ENCODE measurements at places on chromosomes 16 and 17.
A peak's percentile ranks its signal among the peaks of the same experiment; 100 is the strongest.

GRCh38 chr17:44556832-44557606 lies at the start of gene FZD2:
FZD2 (plus strand) TSS chr17:44557484; CDS start chr17:44557689, 205 bp downstream.
- DNase-seq, result peak; percentile 34

- no peak for DNase-seq
Observed at GRCh38 chr17:76255801-76256429, 9.2 kb upstream of the UBALD2 start.

- DNase-seq, result no peak
Observed at GRCh38 chr16:5065813-5066212, at the start of gene C16orf89. C16orf89 (minus strand) TSS chr16:5065956; CDS start chr16:5065908, 48 bp downstream.

DNA sequence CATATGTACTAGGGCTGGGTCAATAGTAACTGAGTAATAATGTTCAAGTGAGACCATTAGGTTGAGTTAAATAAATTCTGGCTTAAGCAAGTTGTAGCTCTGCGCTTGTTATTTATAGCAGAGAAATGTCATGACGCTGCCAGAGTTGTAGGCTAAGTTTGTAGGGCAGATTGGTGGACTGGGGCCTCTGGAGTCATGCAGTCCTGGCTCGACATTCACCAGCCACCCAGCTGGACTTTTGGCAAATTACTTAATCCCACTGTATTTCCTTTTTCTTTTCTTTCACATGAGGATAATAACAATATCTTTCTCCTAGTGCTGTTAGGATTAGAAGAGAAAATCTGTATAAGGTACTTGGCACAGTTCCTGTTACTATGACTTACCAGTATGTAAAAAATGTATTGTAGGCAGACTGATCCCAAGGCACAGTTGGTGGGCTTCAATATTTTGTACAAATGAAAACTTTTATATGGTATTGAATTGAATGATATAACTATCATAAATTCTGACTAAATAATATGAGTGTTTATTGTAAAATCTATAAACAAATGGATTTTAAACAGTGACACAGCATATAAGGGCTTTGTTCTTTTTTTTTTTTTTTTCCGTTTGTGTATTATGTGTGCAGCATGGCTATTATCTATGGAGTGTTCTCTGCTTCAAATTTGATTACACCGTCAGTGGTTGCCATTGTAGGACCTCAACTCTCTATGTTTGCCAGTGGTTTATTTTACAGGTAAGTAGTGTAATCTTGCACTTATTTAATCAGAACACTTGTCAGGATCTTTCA lies 2.6 kb downstream of the MFSD11 start:
- no peak for DNase-seq

DNA sequence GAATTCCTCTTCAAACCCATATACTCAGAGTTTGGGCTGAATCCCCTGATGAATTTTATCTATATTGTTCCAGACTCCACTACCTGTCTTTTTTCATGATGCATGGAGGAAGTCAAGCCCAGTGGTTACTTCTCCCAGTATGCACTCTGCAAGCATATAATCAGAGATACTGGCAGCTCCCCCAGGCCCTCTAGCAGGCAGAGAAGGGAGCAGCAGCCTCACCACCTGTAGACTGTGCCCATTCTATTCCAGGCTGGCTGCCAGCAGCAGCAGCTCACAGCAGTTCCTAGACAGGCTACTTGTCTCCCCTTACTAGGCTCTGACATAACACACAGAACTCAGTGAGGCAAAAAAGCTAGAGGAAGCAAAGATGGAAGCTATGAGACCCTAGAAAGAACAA lies 3.4 kb downstream of the MKS1 start:
- no peak for DNase-seq

- DNase-seq, result no peak
Observed at GRCh38 chr17:78840530-78840779, 159 bp downstream of the USP36 start.

- DNase-seq, result no peak
Observed at GRCh38 chr17:18161207-18162145, 22.2 kb upstream of the ALKBH5 start.

- no peak for DNase-seq
Observed at GRCh38 chr17:50289991-50290702, 15.9 kb downstream of the TMEM92 start.

- DNase-seq, result no peak
Observed at GRCh38 chr16:72502594-72503005, 330.6 kb upstream of the PMFBP1 start.

DNA sequence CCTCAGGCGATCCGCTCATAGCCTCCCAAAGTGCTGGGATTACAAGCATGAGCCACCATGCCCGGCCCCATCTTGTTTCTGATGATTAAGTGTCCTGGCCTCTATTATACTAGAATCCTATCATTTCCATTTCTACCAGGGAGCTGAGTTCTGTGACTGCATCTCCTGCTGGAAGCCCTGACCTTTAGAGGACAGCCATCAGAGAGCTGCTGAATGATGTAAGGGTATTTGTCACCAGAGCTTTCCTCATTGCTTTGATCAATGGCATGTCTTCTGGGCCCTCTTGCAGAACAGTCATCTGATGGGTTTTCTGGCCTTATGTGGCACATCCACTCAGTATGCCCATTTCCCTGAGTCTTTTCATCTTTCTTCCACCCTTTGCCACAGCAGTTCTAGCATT lies 39.9 kb downstream of the PSMD12 start:
- DNase-seq, result no peak

DNA sequence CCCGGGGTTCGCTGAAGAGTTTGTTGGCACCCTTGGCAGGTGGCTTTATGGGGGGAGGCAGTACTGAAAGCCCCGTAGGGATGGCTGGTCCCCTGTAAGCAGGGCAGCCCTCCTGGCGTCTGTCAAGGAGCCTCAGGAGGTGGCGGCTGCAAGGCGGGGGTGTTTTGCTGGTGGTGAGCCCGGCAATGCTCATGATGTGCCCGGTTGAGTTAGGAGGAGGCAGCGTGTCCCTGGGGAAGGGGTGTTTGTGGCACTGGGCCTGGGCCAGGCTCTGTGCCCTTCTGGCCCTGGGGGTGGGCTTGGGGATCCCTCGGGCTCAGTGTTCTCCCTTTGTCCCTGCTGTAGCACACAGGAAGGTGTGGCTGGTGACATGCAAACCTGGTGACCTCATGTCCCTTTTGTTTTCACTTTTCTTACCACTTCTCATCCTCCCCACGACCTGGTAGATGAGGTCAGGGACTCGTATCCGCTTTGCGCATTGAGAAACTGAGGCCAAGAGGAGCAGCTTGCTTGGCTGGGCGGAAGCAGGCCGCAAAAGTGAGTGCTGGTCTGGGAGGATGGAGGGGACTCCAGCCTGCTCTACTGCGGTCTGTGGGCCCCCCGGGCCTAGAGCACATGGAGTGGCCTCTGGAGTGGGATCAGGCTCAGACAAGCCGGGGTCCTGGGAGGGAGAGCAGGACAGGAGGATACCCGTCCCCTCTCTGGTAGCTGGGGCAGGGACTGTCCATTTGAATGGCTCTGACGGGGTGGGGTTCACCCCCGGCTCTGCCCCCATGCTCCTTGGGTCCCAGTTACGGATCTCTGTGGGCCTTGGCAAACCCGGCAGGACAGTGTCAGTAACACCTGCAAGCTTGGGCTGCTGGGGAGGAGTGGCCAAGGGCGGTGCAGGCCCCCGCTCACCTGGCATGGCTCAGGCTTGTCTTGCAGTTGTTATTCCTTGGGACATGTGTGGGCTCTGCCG lies 2.2 kb downstream of the SNN start:
- DNase-seq, result no peak

DNA sequence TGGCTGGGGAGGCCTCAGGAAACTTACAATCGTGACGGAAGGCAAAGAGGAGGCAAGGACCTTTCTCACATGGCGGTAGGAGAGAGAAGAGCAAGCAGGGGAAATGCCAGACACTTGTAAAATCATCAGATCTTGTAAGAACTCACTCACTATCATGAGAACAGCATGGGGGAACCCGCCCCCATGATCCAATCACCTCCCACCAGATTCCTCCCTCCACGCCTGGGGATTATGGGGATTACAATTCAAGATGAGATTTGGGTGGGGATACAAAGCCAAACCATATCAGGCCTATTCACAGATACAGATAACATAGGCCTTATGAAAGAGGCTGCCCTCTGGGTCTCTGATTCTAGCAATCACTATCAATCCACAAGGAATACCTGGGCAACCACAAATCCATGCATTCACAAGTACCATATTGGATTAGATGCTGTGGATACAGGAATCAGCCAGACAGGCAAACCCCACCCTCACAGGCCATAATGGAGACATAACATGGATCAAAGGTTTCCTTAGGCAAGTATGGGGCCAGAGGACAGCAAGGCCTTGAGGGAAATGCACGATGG lies 284.9 kb downstream of the SOX9 start:
- no peak for DNase-seq

- no peak for DNase-seq
Observed at GRCh38 chr16:80151722-80152111, 389.1 kb upstream of the DYNLRB2 start.

GRCh38 chr17:12421646-12422306 lies 243.9 kb upstream of the MYOCD start:
- no peak for DNase-seq

DNA sequence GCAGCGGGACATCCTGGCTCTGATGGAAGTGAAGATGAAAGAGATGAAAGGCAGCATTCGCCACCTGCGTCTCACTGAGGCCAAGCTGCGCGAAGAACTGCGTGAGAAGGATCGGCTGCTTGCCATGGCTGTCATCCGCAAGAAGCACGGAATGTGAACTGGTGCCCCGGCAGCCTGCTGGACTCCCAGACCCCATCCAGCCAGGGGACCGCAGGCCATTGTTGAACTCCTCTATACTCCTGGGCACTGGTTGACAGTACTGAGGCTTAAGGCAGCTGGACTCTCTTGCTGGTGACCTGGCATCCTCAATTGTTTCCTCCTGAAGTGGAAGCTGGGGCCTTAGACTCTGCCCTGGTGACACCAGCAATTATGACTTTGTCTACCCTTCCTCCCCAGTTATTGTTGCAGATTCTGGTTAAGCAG lies 1.2 kb downstream of the THAP11 start:
- DNase-seq, result no peak

- DNase-seq, result no peak
Observed at GRCh38 chr17:78541488-78542206, 35.5 kb downstream of the DNAH17 start.

DNA sequence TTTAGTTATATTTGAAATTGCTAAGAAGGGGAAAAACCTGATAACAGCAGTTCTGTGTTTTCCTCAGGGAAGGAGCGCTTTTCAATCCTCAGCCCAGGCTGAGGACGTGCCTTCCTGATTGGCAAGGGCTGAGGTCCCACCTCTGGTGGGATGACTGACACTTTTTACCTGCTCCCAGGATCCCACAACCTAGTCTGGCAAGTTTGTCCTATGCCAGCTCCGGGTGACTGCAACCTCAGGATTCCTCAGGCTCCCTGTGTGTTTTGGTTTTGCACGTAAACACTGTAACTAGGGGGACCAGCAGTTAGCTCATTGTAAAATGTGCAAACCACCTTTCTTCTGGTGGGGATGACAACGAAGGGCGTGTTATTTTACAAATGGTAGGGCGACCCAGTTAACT lies 7.5 kb downstream of the MARCHF10 start:
- no peak for DNase-seq

- no peak for DNase-seq
Observed at GRCh38 chr17:78255029-78255656, 23.7 kb downstream of the TMEM235 start.

GRCh38 chr17:75845058-75845711 lies 981 bp upstream of the UNC13D start:
- peak; percentile 64 for DNase-seq

DNA sequence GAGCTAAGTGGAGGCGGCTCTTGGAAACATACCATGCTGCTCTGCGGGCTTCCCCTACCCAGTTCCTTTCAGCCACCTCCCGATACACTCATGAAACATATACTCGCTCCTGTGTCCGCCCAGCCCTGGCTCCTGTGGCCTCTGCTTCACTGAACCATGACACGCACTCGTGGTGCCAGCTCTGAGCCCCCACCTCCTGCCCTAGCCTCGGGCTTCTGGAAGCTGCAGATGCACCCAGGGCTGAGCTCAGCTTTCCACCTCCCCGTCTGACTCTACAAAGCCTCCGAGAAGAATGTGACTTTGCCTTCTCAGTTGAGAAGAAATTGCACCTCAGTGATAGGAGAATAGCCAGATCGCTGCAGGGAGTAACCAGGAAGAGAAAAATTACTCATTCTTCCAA lies 11.0 kb downstream of the CALB2 start:
- DNase-seq, result no peak

GRCh38 chr17:2283302-2283701 lies 20.3 kb downstream of the SMG6 start:
- DNase-seq, result no peak

DNA sequence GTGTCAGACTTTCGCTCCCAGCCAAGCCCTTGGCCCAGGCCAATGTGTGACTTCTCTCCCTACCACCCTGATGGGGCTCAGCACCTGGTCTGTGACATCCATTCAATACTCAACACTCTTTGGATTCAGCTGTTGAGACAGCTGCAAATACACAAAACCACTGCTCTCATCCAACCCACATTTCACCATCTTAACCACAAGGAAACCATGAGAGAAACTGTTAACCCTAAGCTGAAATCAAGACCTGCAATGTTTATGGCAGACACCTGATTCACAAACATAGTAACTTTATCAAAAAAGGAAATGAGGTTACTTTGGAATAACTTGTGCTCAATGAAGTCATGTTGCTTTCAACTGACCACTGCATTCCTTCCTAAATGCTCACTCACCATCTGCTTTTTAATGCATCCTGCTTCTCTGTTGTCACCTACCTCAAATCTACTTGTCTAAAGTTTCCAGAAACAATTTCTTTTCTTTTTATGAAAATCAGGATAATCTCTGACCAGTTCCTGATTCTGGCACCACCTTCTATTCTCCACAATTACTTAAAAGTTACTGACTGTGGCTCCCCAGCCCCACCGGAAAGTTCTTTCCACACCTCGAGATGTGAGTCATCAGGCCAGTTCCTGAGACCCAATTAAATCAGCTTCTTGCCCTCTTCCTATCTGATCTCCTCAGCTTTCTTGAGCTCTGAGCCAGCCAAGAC lies 88.2 kb downstream of the NOG start:
- no peak for DNase-seq

DNA sequence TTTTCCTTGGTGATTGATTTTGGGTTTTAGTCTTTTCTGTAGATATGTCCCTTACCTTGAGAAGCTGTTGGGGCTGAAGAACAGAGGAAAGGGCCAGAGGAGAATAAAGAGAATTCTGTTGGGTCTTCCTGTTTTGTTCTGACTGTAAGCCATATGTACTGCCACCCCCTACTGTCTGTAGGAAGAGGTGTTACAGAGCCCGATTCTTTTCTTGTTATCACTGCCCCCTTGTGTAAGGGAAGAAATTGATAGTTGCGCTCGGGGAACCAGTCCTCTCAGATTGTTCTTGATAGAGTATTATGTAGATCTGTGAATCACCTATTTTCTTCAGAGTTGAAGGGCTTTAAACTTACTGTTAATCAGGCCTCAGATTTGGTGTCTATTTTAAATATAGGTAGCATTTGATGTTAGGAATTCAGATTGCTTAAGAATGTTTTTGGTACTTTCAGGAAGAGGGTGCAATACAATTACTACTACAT lies 2.4 kb downstream of the TANC2 start:
- no peak for DNase-seq

GRCh38 chr16:21654466-21654865 lies 2.1 kb upstream of the IGSF6 start:
- no peak for DNase-seq

DNA sequence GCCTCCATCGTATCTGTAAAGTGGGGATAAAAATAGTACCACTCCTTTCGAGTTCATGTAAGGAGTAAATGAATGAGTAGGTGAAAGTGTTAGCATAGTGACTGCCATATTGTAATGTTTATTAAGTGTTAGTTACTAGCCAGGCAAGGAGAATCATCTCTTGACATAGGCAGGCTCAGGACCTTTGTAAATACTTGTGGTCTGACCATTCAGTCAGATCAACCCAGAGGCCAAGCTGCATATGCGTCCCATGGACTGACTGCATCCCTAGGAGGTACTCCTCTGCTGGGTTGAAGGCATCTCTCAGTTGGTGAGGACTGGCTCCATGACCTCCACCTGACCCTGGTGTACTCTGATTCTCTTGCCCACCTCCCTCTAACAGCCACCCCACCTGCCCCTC lies 40.5 kb upstream of the CDRT4 start:
- DNase-seq, result no peak

All from activated CD4-positive, CD25-positive, alpha-beta regulatory T cell treated with anti-CD3 and anti-CD28 coated beads, Interleukin-2, amount 50 U/mL, for 72 hours (primary cell).